CD8-positive, alpha-beta memory T cell (primary cell): ENCODE measurements at places on chromosomes 5 and 9.

DNA sequence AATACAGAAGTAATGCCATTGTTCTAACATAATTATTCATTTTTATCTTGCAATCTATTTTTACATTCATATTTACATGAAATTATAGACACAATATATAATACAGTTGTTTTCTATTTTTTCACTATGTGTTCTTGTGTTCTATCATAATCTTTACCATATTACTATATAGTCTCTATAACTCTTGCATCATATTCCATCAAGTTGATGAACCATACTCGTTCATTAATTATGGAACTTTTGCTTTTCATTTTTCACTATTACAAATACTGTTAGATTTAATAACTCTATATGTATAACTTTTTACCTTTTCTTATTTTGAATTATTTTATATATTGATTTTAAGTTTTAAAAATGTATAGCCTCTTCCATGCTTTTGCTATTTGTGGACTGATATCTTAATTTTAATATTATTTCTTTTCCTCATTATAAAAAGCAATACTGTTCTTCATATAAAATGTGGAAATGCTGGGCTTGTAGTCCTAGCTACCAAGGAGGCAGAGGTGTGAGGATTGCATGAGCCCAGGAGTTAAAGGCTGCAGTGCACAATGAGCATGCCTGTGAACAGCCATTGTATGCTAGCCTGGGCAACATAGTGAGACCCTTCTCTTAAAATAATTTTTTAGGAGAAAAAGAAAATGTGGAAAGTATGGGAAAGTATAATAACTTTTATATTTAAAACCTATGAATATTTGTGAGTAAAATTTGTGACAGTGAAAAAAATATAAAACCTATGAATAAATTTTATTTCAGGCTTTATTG, 65.5 kb downstream of the ANKHD1 start:
- no peak for DNase-seq

DNA sequence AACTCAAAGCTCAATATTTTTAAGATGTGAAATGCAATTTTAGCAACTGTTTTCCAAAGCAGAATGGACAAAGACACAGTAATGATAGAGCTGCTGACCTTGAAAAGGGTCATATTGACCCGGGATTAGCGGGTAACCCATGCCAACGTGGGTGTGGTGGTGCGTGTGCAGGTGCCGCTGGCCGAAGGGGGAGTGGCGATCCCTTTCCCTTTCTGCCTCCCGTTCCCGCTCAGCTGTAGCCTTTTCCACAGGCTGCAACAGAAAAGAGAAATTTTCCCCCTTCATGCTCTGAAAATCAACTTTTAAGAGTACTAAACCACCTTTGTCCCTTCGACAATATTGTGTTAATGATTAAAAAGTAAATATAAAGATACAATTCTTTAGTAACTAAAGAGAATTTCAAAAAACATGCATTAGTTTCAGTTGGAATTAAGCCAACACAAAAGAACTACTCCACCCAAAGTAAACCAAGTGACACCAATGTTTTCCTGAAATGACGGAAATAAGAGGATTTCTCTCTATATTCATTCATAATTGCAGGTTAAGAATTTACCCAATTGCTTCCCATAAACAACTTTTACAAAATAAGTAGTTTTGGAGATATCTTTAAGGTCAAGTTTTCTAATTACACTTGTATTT, 105.2 kb downstream of the ZNF608 start:
- no peak for DNase-seq

GRCh38 chr5:38554861-38555260, 1.6 kb downstream of the LIFR start:
- no peak for DNase-seq

DNA sequence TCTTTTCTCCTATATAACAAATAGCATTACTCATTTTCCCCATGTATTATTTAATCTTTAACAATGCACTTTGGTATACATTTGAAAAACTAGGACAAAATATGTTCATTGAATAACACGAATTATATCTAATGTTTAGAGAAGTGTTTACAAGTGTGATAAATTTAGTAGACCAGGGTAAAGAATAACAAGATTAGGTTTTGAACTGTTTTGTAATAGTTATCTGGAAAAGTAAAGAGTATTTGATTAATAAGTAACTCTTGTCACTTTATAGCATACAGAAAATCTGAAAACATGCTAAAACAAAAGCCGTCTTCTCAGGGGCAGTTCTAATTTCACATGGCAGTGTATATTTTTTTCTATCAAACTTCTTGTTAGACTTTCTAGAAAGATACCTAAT, 58.5 kb downstream of the PPIC start:
- no peak for DNase-seq

DNA sequence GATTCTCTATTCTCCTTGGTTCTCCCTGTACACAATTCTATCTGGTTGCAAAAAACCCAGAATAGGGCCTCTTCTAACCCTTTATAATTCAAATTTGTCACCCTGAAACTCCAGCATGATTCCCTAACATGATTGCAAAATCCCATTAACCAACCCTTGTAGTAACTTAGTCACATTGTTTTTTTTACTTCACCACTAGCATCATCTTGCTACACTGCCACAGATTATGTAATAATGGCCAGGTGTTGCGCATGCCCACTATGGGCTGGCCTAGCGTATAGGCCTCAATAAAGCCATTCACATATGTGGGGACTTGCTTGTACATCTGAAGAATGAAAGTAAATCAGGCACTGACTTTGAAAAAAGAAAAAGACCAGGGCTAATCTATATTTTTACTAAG, 25.7 kb downstream of the FAM170A start:
- no peak for DNase-seq

DNA sequence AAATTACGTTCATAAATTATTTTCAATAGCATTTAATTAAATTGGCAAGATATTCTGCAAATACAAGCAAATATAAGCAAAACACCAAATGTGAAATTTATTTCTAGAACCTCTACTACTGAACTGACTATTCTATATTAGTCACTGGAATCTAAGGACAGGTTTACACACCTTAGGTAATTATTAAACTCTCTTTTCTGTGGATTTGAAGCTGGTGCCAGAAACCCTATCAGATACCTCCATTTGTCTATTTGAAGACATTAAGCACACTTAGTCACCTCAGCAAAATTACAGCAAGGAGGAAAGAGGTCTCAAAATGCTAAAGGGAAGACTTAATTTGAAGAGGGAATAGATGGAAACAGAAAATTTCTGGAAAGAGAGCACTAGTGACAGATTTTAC, 83.4 kb downstream of the CPLANE1 start:
- no peak for DNase-seq

GRCh38 chr9:123997665-123998277, 13.8 kb upstream of the LHX2 start:
- DNase-seq = no peak

DNA sequence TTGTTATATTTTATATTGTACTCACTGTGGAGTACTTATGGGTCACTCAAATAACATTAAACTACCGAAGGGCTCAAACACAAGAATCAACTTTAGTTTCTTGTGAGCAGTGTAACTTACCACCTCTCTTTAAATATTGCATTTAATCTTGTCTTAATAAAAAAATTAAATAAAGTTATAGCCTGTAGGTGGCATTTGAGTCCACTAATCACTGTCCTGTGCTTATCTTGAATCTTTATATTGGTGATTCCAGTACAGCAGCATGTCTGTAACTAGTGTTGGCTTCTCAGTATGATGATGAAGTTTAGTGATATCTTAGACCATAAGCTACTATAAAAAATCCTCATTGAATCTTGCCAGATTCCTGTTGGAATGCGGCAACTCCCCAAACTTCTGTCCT, 313.8 kb downstream of the FAM170A start:
- no peak for DNase-seq

DNA sequence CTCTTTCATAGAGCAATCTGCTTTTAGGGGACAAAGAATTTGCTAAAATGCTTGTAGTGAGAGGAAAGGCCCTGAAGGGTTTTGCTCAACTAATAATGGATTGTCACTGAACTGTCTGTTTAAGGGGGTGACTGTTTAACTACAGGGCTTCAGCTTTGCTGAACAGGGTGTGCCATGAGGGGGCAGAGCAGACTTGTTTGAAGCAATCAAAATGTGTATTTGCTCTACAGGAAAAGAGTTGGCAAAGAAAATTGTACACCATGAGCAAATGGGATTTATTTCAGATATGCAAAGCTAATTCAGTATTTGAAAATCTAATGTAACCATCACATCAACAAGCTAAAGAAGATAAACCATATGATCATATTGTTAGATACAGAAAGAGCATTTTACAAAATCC, 154.3 kb downstream of the GABRG2 start:
- DNase-seq = no peak

GRCh38 chr5:88142886-88143692, 125.6 kb downstream of the TMEM161B start:
- DNase-seq = no peak

GRCh38 chr5:67272453-67273130, 76.0 kb upstream of the CD180 start:
- DNase-seq = no peak

GRCh38 chr9:109639674-109640579, 140.1 kb upstream of the PALM2AKAP2 start:
- DNase-seq = no peak

DNA sequence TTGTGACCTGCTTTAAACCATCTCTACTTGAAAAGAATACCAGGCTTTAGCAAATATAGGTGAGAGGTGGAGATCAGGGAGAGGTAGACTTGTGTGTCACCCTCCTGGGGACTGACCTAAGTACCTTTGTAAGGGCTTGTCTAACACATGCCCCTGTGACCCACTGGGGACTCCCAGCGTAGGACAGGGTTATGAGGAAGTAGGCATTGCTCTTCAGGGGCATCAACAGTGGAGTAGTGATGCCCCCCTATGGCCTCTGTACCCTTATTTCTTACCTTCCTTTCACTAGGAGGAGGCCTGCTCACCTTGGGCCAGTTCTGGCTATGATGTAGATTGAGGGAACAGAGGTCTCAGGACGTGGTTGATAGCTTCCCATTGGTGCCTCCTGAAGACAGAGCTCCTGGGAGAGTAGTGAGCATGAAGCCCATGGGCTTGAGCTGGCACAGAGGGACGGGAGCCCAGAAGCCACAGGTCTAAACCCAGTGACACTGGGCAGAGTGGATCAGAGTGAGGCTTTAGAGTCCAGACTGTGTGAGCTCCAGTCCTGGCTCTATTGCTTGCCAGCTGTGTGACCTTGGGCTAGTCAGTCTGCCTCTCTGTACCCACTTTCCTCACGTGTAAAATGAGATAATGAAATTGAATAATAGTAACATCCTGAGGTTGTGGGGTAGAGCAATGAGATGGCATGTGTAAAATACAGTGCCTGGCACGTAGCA, 191.7 kb downstream of the AOPEP start:
- DNase-seq = peak; percentile 49

DNA sequence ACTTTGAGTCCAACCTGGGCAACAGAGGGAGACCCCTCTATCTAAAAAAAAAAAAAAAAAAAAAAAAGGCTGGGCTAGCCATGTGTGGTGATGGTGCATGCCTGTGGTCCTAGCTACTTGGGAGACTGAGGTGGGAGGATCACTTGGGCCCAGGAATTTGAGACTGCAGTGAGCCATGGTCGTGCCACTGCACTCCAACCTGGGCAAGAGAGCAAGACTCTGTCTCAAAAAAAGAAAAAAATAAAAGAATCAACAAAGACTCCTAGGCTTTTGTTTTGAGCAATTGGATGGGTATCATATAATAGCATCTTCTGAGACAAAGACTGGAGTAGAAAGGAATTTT, 481.7 kb upstream of the PAPPA start:
- DNase-seq = no peak

- no peak for DNase-seq
Observed at GRCh38 chr5:103909391-103909790, 346.8 kb upstream of the NUDT12 start.

DNA sequence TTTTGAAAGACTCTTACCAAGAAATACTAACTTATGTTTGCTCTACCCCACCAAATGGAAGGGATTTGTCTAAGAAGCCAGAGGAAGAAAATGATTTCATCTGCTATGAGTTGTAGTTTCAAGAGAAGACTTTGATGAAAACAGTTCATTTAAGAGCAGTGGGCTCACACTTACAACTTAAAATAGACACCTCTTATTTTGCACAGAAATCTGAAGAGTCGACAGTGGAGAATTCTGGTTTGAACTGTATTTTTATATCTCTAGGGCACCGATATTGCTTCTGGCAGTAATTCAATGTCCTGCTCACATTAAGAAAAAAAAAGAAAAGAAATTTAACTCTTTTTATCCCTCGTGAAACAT, 1.9 kb upstream of the DAB2 start:
- DNase-seq = no peak

DNA sequence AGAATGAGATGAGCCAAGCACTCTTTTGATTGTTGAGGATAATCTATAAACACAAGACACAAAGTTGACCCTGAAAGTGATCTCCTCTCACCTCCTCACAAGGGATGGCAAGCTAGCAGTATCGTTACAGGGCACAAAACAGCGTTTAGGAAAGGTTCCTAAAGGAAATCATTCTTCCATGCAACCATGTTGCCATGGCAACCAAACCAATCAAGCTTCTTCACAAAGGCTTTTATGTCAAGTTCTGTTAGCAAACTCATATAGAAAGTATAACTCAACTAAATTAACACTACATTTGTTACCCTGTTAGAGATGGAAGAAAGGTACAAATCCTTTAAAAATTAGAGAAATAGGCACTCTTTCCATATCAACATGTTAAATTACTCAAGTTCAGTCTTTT, 1016.8 kb upstream of the DMAC1 start:
- DNase-seq = no peak

DNA sequence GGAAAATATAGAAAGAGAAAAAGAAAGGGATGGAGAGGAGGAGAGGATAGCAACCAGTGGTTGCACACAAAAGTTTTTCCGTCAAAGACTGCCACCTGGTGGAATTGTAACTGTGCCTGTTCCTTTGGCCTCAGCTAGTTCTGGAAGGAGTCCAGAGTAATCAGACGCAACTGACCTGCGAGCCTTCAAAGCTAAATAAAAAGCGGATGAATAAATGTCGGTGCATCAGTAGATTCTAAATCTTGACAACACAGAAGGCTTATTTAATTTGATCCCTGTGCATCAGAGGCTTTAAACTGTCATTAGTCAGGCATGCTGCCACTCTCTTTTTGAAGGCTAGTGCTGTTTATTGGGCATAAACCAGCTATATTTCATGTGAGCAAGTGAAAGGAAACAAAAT, 132.9 kb upstream of the ACO1 start:
- no peak for DNase-seq

DNA sequence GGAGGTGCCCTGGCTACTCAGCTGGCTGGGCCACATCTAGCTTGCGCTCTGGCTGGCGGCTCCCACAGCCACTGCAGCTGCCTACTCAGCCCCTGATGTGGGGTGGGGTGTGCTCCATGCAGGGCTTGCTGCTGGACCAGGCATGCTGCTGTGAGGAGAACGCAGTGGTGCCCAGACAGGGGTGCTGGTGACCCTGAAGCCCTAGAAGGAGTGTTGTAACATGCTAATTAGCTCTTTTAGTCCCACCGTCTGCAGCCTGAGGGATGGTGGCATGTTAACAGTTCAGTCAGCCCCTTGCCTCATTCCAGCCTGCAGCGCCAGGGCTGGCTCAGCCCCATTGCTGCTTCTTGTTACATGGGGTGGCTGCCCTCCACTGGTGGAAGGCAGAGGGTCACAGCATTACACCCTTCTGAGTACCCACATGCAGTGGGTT, 642.3 kb downstream of the DMRTA1 start:
- DNase-seq = no peak
